ENCODE measurements at places on chromosomes 6 and 20. TPM values are rescaled to one million over a fixed set of nuclear protein-coding genes. Genes with fewer than 3 reads are reported as not detected.

TMEM217 gene
- 1.6 TPM for polyA plus RNA-seq

ERVFRD-1 gene
- 0.18 TPM for polyA plus RNA-seq

FABP7 gene
- 537 TPM for polyA plus RNA-seq

KCNQ2 gene
- 140 TPM for polyA plus RNA-seq

TFEB gene
- polyA plus RNA-seq = 32.1 TPM
